ENCODE measurements at places on chromosomes 2 and 18.
A peak's percentile ranks its signal among the peaks of the same experiment; 100 is the strongest.

- DNase-seq: no peak
These were observed 18.8 kb downstream of the MGAT4A start for GRCh38 chr2:98712145-98712544.

GRCh38 chr2:12718711-12719399 lies 2.1 kb downstream of the TRIB2 start:
- peak; percentile 17 for DNase-seq

- no peak for DNase-seq
These were observed 196.4 kb downstream of the NOL4 start for GRCh38 chr18:34028324-34028723.

- DNase-seq: no peak
These were observed 13.2 kb downstream of the TXNDC2 start for GRCh38 chr18:9898792-9899549.

DNA sequence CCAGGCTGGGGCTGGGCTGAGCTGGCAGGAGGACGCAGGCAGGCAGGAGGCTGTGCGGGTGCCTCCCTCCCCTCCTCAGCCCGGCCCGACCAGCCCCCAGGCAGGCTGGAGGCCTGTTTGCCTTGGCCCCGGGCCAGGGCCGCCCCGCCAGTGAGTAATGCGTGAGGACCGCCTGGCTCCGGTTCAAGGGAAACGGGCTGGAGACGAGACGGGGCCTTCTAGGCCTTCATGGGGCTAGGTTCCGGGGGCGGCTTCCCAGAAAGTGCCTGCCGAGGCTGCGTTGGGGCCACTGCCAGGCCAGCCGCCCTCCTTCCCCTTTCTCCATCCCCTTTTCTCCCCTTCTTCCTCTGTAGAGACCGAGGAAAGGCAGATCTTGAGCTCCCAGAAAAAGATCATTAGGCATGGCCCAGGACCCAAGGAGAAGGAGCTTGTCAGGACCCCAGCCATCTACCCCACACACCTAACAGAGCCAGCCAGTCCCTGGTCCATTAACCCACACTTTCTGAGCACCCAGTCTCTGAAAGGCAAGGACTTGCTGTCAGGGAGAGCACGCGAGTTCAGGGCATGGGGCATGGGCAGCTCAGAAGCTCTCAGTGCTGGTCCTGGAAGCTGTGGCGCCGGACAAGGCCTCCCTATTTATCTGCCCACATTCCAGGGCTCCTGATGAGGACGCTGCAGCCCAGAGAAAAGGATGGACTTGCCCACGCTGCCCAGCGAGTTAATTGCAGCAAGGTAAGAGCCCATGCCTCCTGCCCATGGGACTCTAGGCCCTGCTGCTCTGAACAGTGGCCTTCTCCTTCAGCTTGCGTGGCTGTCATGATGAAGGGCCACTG lies 48.5 kb downstream of the SMAD7 start:
- no peak for DNase-seq

- no peak for DNase-seq
These were observed 58.3 kb downstream of the HPCAL1 start for GRCh38 chr2:10360850-10361588.

DNA sequence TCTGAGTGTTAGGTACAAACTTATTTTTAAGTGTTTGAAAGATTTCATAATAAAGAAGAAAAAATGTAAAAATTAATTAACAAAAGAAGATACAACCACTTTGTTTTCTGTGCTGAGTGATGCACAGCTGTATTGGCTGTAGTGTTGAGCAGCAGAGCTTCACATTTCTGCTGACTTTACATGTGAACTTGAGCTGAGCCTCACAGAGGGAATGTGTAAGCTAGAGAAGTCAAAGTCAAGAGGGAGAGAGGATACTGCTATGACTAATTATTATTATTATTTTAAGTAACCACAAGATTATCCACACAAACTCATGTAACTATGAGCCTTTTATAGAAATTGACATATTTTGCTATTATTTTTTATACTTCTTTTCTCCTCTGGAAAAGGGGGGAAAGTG lies 159.1 kb upstream of the ZSWIM2 start:
- DNase-seq: no peak

- peak; percentile 14 for DNase-seq
These were observed 633 bp upstream of the RNF152 start for GRCh38 chr18:61893309-61893970.

DNA sequence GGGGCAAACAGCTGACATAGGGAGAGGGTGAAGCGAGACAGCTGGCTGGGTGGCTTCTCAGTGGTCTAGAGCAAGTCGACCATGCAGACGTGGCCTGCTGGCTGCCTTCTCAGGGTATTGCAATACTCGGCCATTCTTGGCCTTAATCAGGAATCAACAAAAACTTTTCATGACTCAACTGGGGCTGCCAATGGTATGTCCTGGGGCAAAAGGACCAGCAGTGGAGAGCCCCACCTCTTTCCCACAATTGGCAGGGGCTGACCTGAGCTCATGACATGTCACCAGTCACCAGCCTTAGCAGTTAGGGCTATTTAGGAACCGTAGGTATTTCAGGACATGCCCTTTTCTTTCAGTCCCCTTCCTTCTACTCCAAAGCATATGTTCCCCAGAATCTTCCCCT lies 19.1 kb downstream of the PLA2R1 start:
- no peak for DNase-seq

DNA sequence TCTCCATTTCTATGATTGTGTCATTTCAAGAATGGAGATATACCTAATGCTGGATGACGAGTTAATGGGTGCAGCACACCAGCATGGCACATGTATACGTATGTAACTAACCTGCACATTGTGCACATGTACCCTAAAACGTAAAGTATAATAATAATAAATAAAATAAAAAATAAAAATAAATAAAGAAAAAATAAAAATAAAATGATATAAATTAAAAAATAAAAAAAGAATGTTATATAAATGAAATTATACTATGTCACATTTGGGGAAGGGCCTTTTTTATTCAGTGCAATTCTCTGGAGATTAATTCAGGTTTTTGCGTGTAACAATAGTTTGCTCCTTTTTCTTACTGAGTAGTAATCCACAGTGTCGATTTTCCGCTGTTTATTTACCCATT lies 763.5 kb upstream of the POU3F3 start:
- no peak for DNase-seq

DNA sequence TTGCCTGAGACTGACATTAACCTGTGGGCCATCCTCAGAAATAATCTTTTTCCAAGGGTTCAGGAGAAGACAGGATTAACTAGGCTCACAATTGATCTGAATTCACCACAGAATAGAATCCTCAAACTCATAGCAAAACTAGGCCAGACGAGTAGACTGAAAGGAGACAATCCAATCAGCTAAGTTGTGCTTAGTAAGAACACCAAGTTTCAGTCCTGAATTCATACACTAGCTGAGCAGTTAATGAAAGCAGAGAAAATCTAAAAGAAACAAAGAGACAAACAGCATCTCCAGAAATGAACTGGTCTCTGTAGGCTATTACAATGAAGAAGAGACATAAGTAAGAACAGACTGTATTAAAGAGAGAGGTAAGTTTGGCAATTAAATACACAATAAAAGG lies 89.5 kb downstream of the GORASP2 start:
- no peak for DNase-seq

GRCh38 chr2:138028538-138028937 lies 64.3 kb downstream of the HNMT start:
- no peak for DNase-seq

- no peak for DNase-seq
These were observed 10.0 kb upstream of the ADAM17 start for GRCh38 chr2:9565436-9566153.

- DNase-seq: no peak
These were observed 105.9 kb upstream of the AQP4 start for GRCh38 chr18:26971409-26971808.

DNA sequence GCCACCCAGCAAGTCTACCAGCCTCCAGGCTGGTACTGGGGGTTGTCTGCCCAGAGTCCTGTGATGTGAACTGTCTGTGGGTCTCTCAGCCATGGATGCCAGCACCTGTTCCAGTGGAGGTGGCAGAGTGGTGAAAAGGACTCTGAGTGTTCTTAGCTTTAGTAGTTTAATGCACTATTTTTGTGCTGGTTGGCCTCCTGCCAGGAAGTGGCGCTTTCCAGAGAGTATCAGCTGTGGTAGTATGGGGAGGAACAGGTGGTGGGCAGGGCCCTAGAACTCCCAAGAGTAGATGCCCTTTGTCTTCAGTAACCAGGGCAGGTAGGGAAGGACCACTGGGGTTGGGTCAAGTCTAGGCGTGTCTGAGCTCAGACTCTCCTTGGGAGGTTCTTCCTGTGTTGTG lies 356.7 kb downstream of the STK39 start:
- DNase-seq: no peak

DNA sequence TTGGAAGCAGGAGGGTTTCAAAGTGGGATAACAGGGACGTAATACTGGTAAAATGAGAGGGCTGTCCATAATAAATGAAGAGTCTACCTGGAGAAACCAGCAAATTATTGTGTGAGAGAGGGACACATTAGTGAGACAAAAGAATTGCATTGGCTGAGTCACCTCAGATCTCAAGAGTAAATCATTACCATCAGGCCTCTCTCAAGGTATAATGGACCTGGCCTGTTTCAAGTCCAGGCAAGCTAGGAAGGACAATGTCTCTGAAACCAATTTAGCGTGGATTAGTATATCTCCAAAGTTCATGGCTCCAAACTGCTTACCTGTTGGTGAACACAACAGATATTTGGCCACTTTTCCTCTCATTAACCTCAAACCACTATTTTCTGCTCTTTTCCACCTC lies 471.4 kb downstream of the CMPK2 start:
- no peak for DNase-seq

- DNase-seq: no peak
These were observed 266.2 kb upstream of the SLC39A10 start for GRCh38 chr2:195390686-195391321.

GRCh38 chr2:126808929-126809328 lies 89.8 kb upstream of the TEX51 start:
- no peak for DNase-seq

GRCh38 chr2:179455824-179456223 lies 191.2 kb upstream of the SESTD1 start:
- DNase-seq: no peak

DNA sequence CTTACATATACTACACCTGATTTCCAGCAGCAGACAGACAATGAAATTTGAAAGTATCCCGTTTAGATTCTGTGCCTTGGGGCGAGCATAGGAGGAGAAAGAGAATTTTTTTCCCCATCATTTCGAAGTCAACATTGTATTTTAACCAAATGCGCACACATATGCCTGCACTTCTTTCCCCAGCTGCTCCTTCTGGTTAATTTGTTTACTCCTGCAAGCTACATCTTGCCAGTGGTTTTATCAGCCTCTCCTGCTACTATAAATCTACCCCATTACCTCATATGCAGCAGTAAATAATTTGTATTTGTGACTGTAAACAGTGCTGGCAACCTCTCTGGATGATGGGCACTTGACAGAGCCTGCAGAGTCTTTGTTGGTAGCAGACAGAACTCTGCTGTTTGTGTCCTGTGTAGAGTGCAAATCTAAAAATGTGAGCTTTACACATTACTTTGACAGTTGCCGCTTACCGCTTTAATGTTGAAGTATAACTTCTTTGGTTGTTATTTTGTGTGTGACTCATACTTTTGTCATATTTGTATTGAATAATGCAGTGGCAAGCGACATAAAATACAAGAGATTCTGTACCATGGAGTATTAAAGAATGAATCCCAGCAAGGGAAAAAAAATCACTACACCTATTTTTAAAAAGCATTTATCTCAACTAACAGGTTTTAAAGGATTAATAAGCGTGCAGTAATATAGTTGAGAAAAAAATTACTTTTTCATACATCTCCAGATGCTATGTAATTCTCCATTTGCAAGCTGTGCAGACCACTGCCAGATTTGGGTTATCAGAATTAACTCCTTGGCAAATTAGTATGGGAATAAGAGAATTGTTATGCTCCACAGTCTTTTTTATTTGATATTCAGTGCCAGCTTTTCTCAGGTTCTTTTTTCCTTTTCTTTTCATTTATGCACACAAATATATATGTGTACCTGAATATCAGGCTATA lies 536.8 kb downstream of the XIRP2 start:
- no peak for DNase-seq

GRCh38 chr18:12750715-12751502 lies 48.1 kb downstream of the PSMG2 start:
- DNase-seq: no peak

- no peak for DNase-seq
These were observed 893.2 kb upstream of the CRIM1 start for GRCh38 chr2:35462226-35462998.

- DNase-seq: no peak
These were observed 181.1 kb downstream of the SOCS6 start for GRCh38 chr18:70469916-70470315.

DNA sequence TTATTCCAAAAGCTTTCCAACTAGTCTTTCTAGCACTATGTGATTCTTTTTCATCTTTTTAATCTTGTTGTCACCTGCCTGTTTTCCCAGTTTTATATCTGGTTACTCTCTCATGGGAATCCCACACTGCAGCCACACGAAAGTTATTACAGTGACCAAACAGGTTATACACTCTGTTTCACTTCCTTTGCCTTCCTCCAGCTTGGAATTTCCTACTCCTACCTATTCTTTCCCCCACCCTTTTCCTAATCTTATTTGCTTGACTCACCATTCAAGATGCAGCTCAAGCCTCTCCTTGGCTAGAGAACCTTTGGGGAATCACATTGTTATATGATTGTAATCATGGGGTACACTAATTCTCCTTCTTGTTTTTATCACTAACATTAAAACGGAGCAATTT lies 13.4 kb upstream of the TLK1 start:
- no peak for DNase-seq

- DNase-seq: no peak
These were observed 260.5 kb downstream of the CALCRL start for GRCh38 chr2:187187519-187187918.

GRCh38 chr2:169736902-169737301 lies 3.3 kb downstream of the KLHL23 start:
- no peak for DNase-seq

- DNase-seq: no peak
These were observed 155.3 kb upstream of the CDH19 start for GRCh38 chr18:66759050-66759828.
